ENCODE measurements at places on chromosomes 5 and 9. TPM values are rescaled to one million over a fixed set of nuclear protein-coding genes. Genes with fewer than 3 reads are reported as not detected.

DNA sequence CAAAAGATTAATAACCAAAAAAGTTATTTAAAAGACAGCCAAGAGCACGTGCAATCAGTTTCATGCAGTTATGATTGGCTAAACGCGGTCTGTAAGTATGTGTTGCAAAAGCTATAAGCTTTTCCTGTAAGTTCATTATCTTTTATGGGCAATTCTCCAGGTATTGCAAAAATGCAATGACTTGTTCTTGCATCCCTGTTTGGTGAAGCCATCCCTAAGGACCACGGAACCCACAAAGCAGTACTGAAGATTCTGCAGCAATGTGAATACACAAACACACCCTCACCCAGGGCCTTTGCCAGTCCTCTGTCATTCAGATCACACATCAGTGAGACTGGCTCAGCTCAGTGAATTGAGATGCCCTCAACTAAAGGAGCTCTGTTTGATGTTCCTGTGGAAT, 11.4 kb downstream of the GCNT4 start:
- no peaks in the 10 kb centered on the region for H3K27me3 ChIP-seq
- no peaks in the 10 kb centered on the region for H3K4me1 ChIP-seq

GRCh38 chr5:80834710-80835109, 125.5 kb upstream of the RASGRF2 start:
- no peak for DNase-seq
- H3K27me3 ChIP-seq = no peaks in the 10 kb centered on the region
- H3K4me3 ChIP-seq = no peak overlapping the region
- H3K36me3 ChIP-seq = no peaks in the 10 kb centered on the region
- H3K4me1 ChIP-seq = no peaks in the 10 kb centered on the region

GRCh38 chr5:81145329-81145935, 87.7 kb upstream of the CKMT2 start:
- DNase-seq = no peak
- H3K4me3 ChIP-seq = no peak overlapping the region
- no peaks in the 10 kb centered on the region for H3K36me3 ChIP-seq
- no peak overlapping the region for H3K27ac ChIP-seq

DNA sequence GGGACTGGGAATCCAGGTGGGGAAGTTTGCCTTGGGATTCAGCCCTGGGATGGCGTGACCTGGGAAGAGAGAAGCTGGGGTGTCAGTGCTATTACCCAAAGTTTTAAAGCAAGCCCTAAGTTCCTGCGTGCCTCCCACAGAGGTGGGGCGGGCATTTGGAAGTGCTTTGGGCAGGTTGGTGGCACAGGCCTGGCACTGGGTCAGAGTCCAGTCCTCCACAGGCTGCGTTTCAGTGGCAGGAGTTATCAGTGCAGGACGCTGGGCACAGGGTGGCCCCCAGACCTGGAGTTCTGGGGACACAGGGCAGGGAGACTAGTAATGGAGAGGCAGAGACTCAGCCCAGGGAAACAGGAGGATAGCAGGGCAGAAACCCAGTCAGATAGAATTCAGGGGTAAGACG, 147.2 kb downstream of the MAST4 start:
- H3K27ac ChIP-seq = no peak overlapping the region
- no peak overlapping the region for H3K4me3 ChIP-seq
- DNase-seq = no peak
- no peaks in the 10 kb centered on the region for H3K27me3 ChIP-seq
- H3K4me1 ChIP-seq = no peaks in the 10 kb centered on the region

DNA sequence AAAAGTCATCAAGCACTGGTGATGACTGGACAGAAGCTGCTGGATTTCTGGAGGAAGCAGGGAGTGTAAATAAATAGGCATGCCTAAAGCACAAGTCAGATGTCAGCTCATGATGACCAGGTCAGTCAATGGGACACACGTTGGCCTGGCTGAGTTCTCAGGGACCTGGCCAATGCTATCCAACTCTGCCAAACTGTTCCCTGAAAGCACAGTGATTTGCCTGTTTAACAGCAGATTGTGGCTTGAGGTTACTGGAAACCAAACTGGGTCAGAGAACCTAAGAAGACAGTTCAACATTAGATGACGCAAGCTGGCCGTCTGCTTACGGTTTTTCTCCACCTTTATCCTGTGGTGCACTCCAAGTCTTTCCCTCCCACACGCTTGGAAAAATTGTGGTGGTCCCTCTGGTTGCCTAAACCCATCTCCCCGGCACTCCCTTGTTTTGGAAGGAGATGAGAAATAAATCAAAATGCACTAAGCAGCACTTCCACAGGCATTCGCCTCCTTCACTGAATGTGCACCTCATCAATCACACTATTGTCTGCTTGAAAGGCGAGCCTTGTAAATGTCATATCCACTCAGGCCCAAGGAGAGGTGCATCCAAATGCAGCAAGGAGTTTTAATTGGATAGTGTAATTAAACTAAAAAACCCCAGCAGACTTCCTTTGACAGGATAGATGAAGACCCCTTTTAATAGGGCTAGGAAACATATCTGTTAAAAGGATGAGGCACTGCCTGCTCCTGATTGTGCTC, 199.4 kb downstream of the GAPVD1 start:
- H3K4me1 ChIP-seq = no peaks in the 10 kb centered on the region
- H3K27ac ChIP-seq = peak overlapping the region; percentile 10
- H3K36me3 ChIP-seq = no peaks in the 10 kb centered on the region
- no peaks in the 10 kb centered on the region for H3K27me3 ChIP-seq
- peak; percentile 81 for DNase-seq

SLC36A2 gene
- not detected for total RNA-seq

DNA sequence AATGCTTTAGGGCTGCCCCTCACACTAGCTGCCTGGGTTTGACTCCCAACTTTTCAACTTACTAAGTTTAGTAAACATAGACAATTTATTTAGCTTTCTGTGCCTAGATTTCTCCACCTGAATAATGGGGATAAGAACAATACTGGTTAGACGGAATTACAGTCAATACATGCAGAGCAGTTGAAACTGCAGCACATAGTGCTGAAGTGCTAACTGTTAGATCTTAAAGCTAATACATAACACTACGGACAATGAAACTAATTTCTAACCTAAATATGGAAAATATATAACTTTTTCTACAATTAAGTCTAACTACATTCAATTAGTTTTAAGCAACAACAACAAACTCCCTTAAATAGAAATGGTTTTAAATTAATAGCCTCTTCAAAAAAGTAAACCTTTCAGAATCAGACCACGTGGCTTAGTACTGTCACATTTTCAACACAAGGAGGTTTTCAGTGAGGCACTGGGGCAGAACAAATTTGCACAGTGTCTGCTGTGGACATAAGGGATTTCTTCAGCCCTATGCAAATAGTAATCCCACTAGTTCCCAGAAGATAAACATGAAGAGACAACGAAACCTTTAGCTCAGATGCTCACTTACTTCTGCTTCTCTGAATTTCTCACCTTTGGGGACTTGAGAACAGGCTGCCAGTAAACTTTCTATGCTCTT, 293.4 kb downstream of the EDIL3 start:
- H3K36me3 ChIP-seq = no peaks in the 10 kb centered on the region
- H3K4me3 ChIP-seq = no peak overlapping the region
- no peak for DNase-seq
- no peaks in the 10 kb centered on the region for H3K27me3 ChIP-seq

DNA sequence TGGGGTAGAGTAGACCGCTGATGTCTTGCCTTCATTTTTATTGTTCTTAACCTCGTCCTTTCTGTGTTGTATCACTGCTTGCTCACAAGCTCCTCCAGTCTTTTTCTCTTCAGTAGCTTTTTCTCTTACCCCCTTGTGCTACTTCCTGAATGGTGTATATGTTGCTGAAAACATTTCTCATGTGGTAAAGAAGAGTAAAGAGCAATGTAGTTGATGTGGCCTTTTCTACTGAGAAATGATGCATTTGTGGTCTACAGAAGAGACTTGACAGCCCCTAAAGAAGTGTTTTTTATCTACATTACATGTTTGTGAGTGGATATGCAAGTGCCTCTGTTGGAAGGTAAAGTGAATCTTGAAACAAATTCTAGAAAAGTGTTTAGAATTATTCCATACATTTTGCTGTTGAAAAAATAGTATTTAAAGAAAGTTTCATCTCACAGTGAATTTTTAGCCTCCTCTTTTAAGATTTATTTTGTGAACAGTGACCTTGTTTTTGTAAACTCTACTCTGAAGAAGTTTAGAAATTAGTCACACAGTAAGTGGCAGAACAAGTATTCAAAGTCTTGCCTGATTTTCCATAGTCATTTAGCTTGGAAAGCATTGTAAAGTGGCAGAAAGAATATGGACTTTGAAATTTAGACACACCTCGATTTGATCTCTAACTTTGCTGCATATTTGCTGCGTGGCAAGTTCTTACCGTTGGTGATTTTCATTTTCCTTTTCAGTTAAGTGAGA, 17.4 kb downstream of the CDC42SE2 start:
- H3K27ac ChIP-seq = no peak overlapping the region
- DNase-seq = no peak
- no peak overlapping the region for H3K4me3 ChIP-seq

SOX30 gene
- not detected for total RNA-seq

IL33 gene
- 42.1 TPM for total RNA-seq

DNA sequence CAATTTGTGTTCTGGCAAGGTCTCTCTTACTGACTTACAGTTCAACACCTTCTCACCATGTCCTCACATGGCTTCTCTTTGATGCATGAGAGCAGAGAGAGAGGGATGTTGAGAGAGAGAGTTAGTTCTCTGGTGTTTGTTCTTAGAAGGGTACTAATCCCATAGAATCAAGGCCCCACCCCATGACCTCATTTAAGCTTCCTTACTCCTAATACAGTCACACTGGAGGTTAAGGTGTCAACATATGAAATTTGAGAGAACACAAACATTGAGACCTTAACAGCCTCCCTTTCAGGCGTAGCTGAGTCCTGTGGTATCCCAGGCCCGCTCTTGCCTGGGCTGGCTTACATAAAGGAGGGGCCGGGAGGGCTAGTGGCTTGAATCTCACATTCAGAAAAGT, 10.6 kb upstream of the SEMA6A start:
- no peaks in the 10 kb centered on the region for H3K4me1 ChIP-seq
- H3K4me3 ChIP-seq = no peak overlapping the region
- no peaks in the 10 kb centered on the region for H3K27me3 ChIP-seq
- no peak overlapping the region for H3K27ac ChIP-seq
- DNase-seq = no peak

CAPSL gene
- 1.5 TPM for total RNA-seq

DNA sequence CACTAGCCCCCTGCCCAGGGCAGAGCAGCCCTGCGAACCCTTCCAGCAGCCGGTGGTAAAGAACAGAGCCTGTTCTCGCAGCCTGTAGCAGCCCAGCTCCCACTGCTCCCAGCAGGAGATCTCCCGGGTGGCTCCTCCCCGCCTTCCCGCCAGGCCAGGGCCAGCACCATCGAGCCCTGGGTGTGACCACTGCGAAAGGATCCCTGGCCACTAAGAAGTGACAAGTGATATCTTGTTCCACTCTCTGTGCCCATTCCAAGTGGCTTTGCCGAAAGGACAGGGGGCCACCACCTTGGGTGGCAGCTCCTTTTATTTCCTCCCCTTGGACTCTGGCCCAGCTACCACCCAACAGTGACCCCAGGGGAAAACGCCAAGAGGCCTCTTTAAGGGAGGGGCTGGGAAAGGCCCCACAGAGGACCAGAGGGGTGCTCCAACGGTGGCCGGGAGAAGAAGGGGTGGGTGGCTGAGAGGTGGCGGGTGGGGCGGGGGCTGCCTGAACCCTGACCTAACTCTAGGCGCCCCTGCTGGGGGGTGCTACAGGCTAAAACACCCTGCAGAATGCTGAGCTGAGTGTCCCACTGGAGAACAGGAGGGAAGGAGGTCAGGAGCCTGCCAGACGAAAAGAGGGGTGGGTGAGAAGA, 1.6 kb downstream of the NACC2 start:
- peaks cover 36% of the 10 kb centered on the region for H3K4me1 ChIP-seq
- DNase-seq = no peak
- peak overlapping the region; percentile 82 for H3K4me3 ChIP-seq
- peak overlapping the region; percentile 93 for H3K27ac ChIP-seq
- H3K27me3 ChIP-seq = no peaks in the 10 kb centered on the region

GRCh38 chr9:10930081-10930480, 317.3 kb upstream of the PTPRD start:
- H3K4me3 ChIP-seq = no peak overlapping the region
- H3K4me1 ChIP-seq = no peaks in the 10 kb centered on the region
- H3K27ac ChIP-seq = no peak overlapping the region
- no peaks in the 10 kb centered on the region for H3K27me3 ChIP-seq

DNA sequence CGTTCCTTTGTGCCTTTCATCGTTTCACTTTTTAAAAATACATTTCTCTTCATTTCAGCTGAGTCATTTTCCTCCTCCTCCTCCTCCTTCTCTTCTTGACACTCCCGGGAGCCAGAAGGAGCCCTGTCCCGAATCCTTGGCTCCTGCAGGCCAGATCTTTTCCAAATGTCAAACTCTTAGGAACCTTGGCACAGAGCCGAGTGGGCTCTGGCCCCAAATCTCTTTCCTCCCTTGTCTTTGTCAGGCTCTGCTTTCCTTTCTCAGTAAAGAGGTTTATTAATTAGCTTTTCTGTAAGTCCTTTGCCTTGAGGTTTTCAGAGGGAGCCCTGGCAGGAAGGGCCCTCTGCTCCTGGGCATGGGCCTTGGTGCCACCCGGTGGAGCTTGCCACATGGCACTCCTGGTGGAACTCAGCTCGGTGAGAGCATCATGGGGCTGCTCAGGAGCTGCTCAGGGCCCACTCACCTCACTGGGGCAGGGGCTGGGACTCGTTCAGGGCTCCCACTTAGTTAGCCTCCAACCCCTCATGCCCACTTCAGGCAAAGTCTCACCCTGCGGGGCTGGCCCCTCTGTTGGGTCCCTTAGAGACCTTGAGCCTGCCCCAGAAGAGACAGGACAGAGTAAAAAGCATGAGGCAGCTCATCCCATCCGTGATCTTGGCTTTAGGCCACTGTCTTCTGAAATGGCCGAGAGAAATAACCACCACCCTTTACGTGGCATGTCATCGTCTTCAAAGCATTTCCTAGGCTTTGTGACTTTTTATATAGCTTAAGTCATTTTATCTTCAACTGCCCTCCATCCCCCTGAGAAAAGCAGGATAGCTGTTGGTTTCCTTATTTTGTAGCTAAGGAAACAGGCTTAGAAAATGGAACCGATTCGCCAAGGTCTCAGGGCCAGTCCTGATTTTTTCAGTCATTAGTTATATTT, 17.1 kb downstream of the STC2 start:
- H3K27me3 ChIP-seq = no peaks in the 10 kb centered on the region
- H3K36me3 ChIP-seq = no peaks in the 10 kb centered on the region
- no peak overlapping the region for H3K4me3 ChIP-seq
- peak overlapping the region; percentile 47 for H3K27ac ChIP-seq
- H3K4me1 ChIP-seq = peaks cover 13% of the 10 kb centered on the region

ORM2 gene
- total RNA-seq = not detected

FBP1 gene
- total RNA-seq = 0.90 TPM

Data from uterus (tissue), 4 donors.